ENCODE measurements at places on chromosomes 7 and 10.
A peak's percentile ranks its signal among the peaks of the same experiment; 100 is the strongest.

GRCh38 chr10:133489816-133490588 is 36.3 kb downstream of the SCART1 start:
- no peak for DNase-seq

DNA sequence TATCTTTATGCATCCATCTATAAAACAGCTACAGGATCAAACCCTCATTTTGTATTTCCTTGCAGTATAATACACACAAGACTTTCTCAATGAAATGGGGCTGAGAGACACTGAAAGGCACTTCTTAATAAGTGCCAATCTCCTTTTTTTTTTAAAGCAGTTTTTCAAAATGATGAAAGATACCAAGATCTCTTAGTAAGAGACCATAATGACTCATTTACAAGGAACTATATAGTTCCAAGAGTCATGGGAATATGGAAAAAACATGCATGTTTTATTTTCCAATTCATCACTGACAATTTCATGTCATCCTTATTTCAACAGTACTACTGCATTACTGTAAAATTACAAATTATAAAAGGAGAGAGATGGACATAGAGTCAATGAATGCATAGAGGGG is 973.7 kb downstream of the GATA3 start:
- no peak for DNase-seq

DNA sequence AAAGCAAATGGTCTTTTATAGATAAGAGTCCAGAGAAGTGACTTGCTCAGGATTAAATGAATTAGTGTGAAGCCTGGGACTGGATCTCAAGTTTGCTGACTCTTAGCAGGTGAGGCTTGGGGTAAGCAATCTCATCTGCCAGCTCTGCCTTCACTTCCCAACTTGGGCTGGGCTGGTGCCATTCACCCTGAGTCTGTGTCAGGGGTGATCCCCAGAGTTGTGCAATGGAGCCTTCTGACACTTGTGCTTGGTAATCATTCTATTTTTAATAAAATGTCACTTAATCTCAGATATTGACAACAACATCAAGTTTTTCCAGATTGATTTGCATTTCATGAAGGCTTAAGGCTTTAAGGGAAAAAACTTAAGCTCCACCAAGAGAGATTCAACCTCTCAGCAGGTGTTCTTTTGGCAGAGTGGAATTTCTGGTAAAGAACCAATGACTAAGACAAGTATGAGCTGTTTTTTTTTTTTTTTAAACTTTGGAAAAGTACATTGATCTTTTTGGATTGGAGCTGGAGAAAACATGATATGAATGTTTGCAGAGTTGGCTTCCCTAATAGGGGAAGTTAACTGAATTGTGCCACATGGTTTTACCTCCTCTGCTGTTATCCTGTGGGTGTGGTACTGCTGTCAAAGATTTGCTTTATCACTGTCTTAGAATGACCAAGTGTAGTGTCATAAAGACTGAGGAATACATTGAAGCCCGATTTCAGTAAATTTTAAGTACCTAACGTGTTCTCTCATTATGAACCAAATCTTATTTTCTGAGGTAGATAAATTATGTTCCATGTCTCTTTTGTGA is 48.6 kb upstream of the GPR37 start:
- DNase-seq, result no peak

DNA sequence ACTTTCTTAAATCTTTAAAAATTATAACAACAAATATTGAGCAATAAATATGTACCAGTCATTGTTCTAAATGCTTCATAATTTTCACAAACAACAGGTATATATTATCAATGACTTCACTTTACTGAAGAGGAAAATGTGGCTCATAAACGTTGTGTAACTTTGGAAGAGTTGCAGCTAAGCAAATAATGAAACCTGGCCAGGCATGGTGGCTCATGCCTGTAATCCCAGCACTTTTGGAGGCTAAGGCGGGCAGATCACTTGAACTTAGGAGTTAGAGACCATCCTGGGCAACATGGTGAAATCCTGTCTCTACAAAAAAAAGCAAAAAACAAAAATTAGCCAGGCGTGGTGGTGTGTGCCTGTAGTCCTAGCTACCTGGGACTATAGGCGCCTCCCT is 71.9 kb upstream of the AMPH start:
- no peak for DNase-seq

DNA sequence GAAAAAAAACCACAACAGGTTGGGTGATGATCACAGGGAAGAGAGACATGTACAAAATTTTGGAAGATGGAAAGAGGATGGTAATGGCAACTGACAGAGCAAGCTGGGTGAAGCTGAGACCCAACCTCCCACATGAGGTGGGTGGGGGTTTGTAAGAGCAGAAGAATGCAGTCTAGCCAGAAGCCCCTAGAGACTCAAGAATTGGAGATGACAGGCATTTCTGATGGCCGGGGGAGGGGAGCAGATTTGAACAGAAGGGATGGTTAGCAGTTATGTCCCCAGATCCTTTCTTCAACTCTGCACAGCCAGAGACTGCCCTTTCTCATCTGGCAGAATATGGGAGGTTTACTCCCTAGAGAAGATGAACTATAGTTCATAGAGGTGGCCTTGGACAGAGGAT is 208.0 kb downstream of the GALNT17 start:
- DNase-seq, result no peak

DNA sequence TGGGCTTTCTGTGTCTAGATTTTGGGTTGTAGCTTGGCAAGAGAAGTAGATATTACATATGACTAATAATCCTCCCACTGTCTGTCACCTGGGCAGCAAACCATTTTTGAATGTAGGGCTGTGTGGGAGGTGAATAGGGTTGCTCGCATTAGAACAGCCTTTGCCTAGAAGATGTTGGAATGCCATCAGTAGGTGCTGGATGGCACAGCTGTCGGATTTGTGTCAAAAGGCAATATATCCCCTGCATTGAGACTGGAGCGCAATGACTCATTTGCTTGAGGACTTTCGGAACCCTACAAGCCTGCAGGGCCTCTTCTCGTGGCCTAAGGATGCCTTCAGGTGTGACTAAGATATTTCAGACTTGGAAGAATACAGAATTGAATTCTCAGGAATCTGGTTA is 323.8 kb downstream of the GPR158 start:
- DNase-seq, result no peak

DNA sequence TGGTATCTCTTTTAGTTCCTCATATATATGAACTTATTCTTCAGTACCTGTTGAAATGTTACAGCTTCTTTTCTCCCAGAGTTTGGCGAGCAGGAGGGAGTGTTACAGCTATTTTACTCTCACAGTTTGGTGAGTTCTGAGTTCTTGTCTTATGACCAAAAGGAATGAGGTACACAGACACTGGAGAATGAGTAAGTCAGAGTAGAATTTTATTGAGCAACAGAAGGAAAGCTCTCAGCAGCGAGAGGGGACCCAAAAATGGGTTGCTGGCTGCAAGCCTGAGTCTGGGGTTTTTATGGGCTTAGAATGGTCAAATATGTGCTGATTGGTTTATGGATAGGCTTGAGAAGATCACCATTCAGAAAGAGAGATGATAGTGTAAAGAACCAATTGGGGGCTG is 175.2 kb downstream of the CDK14 start:
- no peak for DNase-seq

- no peak for DNase-seq
These were observed 8.0 kb downstream of the HGF start for GRCh38 chr7:81761821-81762220.

DNA sequence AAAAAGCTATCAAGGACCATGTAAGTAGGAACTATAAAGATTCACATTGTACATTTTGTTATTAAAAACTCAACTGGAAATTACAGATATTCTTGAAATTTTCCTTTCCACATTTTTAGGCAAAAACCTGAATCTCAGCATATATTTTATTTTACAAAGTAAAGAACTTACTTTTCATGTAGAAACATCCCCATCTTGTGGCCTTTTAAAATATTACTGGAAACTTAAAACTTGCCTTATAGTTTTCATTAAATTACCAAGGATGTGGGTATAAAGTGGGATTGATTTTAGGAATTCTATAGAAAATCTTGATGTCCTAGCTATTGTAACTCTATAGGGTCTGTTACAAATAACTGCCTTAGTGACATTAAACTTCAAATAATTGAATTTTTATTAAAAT is 10.6 kb downstream of the DBF4 start:
- no peak for DNase-seq

DNA sequence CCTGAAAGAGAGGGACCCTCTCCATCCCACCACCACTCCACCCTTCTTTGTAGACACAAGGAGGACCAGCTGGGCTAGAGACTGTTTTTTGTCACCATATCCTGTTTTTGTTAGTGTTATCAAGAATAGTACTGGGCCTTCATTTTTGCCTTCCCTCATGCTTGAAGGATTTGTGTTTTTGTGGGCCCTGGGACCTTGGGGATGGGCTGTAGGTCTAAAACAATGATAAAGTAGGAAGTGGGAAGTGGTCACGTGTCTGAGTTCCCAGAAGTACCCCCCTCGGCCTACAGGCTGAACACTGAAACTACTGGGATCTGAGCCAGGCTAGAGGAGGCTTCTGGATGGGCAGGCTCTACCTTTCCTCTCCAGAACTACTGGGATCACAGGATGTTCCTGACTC is 8.9 kb downstream of the AGFG2 start:
- no peak for DNase-seq

GRCh38 chr7:130912862-130913638 is 179.0 kb upstream of the KLF14 start:
- DNase-seq, result peak; percentile 100

GRCh38 chr7:115749924-115750323 is 280.6 kb downstream of the TFEC start:
- no peak for DNase-seq
